ENCODE measurements at places on chromosomes 7 and 10.

- DNase-seq = no peak
Observed at GRCh38 chr10:2054728-2055127, 317.4 kb upstream of the ADARB2 start.

DNA sequence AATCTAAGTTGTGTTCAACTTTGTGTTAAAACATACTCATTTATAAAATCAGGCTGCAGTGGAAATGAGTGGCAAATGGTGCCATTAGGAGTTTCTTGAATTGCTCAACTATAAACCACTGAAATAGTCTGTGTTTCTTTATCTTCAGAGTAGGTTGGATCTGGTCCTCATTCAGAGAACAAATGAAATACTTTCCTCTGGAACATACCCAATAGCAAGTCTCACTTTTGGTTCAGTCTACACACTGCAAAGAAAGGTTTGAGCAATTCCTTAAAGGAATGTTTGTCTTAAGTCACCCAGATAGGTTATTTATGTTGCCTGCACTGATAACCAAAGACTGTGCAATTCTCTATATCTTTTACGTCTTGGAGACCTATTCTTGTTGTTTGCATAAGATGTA lies 62.5 kb downstream of the ABCB4 start:
- no peak for DNase-seq

DNA sequence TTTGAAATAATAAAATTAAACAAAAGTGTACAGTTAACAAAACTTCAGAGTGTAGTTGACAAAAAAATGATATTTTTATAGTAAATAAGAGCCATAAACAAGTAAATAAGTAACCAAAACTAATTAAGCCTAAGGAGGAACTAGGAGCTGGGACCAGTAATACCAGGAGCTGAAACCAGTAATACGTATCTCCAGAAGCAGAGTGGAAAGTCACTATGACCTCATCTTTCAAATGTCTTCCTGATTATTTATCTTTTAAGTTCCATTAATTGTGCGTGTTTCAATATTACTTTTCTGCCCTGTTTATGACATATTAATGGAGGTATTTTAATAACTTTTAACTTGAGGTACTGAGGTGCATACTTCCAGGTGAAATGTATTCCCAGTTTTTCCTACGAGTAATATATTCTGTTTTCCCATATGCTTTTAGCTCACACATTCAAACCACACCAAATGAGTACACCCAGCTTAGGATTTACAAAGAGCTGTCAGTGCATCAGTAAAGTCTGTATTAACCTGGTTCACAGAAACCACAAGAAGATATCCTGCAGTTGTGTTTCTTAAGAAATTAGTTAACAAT lies 283.7 kb upstream of the HGF start:
- no peak for DNase-seq

DNA sequence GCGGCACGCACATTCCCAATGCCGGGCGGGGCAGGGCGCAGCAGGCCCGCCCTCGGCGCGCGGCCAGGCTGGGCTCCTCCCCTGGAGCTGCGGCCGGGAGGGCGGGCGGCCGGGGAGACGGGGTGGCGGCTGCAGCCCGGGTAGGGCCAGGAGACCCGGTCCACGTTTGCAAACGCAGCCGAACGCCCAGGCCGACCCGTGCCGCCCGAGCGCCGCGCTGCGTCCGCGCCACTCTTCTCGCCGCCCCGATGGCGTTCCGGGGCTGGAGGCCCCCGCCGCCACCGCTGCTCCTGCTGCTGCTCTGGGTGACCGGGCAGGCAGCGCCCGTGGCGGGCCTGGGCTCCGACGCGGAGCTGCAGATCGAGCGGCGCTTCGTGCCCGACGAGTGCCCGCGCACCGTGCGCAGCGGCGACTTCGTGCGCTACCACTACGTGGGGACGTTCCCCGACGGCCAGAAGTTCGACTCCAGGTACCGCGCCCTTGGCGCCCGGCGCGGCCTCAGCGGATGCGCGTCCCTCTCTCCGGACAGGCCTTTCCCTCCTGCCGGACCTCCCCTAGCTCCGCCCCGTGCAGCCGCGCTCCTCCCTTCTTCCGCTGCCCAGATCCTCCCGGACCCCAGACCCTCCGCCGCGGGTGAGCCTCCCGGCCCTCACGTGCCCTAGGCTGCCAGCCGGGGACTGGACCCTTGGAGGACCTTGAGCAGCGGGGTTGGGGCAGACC lies at the start of gene FKBP9:
Gene FKBP9 (plus strand): TSS at position 115 of the 720 bp plus-strand sequence. CDS start 134 bp downstream, at position 249.
- DNase-seq = no peak

GRCh38 chr10:51964630-51965029 lies 265.2 kb upstream of the CSTF2T start:
- no peak for DNase-seq

DNA sequence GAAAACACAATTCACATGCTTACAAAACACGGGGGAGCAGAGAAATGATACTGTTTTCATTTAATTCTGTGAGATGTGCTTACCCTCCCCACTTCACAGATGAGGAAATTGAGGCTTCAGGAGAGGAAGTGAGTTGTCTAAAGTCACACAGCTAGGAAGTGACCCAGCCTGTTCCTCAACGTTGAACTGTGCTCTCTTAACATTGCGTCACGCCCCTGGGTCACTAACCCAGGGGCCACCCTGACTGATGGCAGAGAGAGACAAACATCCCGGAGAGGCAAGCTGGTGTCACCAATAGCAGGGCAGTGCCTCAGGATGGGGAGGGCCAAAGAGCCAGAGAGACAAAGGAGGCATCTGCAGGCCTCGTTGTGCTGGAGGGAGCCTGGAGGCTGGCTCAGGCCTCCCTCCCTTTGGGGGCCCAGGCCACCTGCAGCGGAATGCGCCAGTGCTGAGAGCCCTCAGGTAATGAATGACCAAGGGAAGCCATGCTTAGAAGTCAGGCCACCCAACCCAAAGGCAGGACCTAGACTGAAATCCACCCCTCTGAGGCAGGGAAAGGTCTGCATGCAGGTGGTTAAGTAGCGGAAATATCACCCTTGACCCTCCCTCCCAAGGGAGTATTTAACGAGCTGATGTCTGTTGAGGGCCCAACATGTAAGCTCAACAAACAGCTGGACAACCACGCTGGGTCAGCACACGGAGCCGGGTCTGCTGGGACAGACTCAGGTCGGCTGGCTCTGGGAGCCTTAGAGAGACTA lies 81.3 kb downstream of the C10orf105 start:
- DNase-seq = no peak

DNA sequence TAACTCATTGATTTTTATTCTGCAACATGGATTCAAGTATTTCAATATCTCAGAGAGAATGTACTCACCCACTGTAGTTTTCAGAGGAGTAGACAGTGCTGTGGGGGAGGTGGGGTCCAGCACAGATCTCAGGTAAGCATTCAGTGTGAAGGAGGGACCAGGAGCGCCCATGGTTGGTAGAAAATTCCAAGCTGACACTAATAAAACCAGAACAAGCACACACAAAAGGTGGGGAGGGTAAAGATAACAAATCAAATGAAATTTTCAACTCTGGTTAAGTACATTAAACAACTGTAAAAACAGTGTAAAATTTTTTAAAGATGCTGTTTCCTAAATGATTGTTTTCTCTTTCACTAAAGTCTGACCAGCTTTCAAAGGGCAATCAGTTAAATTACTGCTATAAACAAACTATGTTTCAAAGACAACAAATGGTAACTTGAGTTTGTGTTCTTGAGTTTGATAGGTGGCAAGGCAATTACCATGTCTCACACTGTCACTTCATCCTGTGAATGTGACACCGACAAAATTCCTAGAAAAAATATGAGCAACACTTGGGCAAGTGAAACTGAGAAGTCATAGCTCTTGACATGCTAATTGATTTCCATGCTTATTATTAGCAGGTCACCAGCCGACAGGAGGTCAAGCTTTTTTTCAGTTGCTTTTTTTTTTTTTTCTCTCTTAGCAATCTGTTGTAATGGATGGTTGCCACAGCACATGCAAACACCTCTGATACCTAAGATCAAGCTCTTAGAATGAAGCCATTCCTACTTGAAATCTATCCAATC lies 205.8 kb upstream of the SLC26A5 start:
- DNase-seq = no peak

DNA sequence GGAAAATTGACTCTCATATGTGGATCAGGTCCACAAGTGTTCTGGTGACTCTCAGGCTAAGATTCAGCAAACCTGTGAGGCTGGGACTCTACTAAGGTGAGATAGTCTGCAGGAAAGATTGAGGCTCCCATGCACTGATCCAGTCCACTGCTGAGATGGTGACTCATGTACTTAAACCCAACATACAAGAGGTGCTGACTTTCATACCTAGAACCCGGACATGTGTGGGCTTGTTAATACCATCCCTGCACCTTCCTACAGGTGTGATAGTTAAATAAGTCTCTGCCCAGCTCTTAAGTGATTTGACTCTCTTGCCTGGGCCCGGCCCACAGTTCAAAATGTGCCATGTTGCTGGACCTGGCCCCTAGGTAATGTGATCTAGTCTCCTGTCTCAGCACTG lies 27.1 kb upstream of the ZNF107 start:
- no peak for DNase-seq

- no peak for DNase-seq
Observed at GRCh38 chr10:106615081-106615480, 549.4 kb downstream of the SORCS1 start.

GRCh38 chr10:52778511-52779392 lies 6.2 kb upstream of the MBL2 start:
- DNase-seq = no peak

- DNase-seq = no peak
Observed at GRCh38 chr7:141328290-141328689, 222.9 kb upstream of the AGK start.

- no peak for DNase-seq
Observed at GRCh38 chr7:30453921-30454320, 24.7 kb downstream of the NOD1 start.

DNA sequence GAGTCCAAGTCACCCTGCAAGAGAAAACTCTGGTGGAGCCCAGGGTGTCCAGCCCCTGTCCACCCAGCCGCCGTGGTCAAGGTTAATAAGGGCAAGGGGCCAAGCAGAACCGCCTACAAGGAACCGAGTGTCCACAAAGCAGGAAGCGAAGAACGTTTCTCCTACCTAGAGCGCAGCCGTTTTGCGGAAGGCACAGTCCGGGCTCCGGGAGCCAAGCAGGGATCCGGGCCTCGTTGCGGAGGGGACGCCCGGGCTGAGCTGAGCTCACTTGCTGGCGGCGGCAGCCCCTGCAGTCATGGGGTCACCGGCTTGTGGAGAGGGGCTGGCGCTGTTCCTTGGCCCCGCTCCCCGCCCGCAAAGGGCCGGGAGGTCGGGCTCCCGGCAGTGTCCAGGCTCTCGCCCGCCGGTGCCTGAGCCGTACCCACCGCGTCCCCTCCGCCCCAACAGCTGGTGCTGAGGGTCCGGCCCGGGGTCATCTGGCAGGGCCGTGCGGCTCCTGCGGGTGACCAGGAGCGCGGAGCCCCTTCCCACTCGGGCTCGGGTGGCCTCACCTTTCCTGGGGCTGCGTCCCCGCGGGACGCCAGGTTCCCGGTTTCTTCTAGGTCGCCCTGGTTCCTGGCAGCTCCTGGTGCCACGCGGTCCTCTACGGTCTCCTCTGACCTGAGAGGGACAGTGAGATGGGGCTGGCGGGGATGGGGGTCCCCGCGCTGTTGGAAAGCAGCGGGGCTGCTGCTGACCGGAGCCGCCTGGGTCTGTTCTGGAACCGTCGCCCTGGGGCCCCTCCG lies 14.0 kb upstream of the ZNF273 start:
- no peak for DNase-seq

GRCh38 chr10:285216-285615 lies 150.0 kb downstream of the ZMYND11 start:
- DNase-seq = no peak

GRCh38 chr7:83060218-83060617 lies 102.5 kb downstream of the PCLO start:
- no peak for DNase-seq

GRCh38 chr10:124537166-124537725 lies 75.6 kb downstream of the LHPP start:
- DNase-seq = no peak

DNA sequence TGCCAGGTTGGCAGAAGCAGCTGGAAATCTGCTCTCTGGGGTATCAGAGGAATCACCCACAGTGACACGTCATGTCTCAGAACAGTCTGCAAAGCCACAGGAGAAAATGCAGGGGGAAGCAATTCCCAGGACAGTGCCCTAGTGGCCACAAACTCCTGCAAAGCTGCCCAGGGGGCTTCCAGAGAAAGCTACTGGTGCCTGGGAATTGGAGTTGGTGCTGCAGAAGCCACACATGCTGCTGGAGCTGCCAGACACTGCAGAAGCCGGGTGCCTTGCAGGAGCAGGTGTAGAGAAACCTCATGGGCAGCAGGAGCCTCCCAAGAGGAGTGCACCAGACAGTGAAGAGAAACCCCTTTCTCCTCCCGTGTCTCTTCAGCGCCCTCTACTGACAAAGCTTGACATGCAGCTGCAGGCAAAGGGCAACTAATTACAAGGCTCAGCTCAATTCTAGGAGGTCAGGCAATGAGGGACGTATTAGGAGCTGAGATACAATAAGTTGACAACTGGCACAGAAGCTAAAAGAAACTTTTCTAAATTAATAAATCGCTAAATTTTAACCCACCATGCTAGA lies 30.2 kb upstream of the NUB1 start:
- DNase-seq = no peak

DNA sequence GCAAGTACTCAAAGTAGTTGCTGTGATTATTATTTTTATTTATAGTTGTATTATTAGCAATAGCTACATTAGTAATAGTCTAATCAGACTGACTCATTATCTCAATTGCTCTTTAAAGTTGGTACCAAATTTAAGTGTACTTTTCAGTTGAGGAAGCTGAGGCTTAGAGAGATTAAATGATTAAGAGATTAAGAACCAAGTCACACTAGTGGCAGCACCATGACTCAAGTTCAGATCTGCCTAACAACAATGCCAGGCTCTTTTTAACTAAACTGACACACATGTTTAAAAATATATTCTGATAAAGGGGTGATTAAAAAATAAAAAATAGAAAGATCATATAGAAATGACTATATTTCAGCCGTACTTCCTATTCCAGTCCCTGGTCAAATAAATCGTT lies 42.0 kb downstream of the FZD1 start:
- no peak for DNase-seq

- no peak for DNase-seq
Observed at GRCh38 chr7:146057958-146058357, 58.6 kb upstream of the CNTNAP2 start.

DNA sequence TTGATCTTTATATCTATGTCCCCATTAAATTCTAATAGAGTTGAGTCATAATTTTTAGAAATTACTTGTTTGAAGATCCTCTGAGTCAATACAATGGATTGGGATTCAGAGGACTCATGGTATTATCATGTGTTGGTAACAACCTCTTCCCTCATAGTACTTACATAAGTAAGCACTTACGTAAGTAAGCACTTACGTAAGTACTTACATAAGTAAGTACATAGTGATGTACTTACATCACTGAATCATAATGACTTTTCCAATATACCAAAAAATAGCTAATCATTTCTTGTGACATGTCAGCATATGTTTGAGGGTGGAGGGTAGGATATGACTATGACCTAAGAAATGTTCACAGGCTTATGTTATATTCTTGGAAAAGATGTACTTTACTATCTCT lies 740.5 kb downstream of the SORCS1 start:
- DNase-seq = no peak
